CD4-positive, alpha-beta memory T cell (primary cell): ENCODE measurements at places on chromosomes 2 and 18. TPM values are rescaled to one million over a fixed set of nuclear protein-coding genes. Genes with fewer than 3 reads are reported as not detected.

ALPI gene
- not detected for polyA plus RNA-seq

CDCA7 gene
- 2.1 TPM for polyA plus RNA-seq

ALKAL2 gene
- polyA plus RNA-seq = not detected

TMEM169 gene
- 2.0 TPM for polyA plus RNA-seq

CCNYL1 gene
- polyA plus RNA-seq = 1.00 TPM

AQP12A gene
- polyA plus RNA-seq = not detected

COL4A3 gene
- not detected for polyA plus RNA-seq
